ENCODE measurements at places on chromosomes 5 and 9. TPM values are rescaled to one million over a fixed set of nuclear protein-coding genes. Genes with fewer than 3 reads are reported as not detected.

The CCNO gene
- not detected for total RNA-seq

DNA sequence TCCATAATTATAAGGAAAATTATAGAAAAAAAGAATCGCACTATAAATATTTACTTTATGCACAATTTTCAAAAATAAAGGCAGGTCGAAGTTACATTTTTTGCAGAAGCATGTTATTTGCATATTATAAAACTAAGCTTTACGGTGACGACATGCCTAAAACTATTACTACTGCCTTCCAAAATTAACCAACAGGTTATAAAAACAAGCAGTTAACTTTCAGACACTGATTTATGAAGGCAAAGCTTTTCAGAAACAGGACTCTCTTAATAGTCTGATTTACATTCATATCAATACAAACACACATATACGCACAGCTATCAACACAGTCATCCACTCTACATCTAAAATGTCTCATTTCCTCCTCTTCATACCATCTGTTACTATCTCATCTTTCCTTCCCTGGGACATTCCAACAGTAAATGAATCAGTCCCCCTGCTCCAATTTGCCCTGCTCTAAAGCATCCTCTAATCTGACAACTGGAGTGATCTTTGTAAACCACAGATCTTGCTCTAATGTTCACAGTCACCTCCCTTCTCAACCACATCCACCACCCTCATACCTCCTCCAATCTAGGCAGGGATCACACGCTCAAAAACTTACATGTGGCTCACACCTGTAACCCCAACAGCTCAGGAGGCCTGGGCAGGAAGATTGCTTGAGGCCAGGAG, 21.6 kb downstream of the FBXW11 start:
- H3K4me3 ChIP-seq: no peak overlapping the region
- no peaks in the 10 kb centered on the region for H3K27me3 ChIP-seq

DNA sequence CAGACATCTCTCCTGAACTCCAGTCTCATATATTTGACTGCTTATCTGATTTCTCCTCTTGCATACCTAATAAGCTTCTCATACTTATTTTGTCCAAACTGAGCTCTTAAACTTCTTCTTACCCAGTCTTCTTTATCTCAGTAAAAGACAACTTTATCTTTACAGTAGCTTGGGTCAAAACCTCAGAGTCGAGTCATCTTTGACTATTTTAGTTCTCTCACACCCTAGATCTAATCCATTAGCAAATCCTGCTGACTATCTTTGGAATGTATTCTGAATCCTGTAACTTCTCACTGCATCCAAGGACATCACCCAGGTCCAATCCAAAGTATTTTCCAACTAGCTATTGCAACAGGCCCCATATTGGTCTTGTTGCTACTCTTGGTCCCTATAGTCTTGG, 11.8 kb upstream of the JAK2 start:
- no peaks in the 10 kb centered on the region for H3K27me3 ChIP-seq
- no peaks in the 10 kb centered on the region for H3K36me3 ChIP-seq
- no peak overlapping the region for H3K27ac ChIP-seq
- H3K4me3 ChIP-seq: no peak overlapping the region
- H3K4me1 ChIP-seq: peaks cover 19% of the 10 kb centered on the region

DNA sequence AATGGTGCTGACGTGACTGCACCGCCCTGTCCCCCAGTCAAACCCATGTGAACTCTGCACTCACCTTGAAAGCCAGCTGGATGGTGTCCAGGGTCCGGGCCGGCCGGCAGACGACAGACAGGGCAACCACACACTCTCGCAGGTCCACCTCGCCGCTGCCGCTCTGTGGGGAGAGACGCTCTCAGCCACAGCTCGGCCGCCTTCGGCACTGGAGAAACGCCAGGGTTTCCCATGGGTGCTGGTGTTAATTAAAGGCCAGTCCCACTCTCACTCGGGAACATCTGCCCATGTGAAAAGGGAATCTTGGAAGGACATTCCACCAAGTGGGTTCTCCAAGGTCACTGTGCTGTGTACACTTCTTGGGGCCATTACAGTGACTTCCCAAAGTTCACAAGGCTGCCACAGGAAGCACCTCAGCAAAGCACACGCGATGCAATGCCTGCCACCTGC, 25.5 kb upstream of the SLC6A3 start:
- H3K27me3 ChIP-seq: no peaks in the 10 kb centered on the region
- no peak overlapping the region for H3K4me3 ChIP-seq
- no peak overlapping the region for H3K27ac ChIP-seq
- no peak for DNase-seq

- H3K4me3 ChIP-seq: no peak overlapping the region
- no peaks in the 10 kb centered on the region for H3K4me1 ChIP-seq
- no peak for DNase-seq
- no peaks in the 10 kb centered on the region for H3K36me3 ChIP-seq
- no peak overlapping the region for H3K27ac ChIP-seq
Observed at GRCh38 chr9:86039991-86040860, 59.1 kb downstream of the GOLM1 start.

GRCh38 chr9:125176636-125177035, 13.0 kb downstream of the PPP6C start:
- no peak overlapping the region for H3K27ac ChIP-seq
- no peaks in the 10 kb centered on the region for H3K27me3 ChIP-seq
- DNase-seq: no peak
- H3K36me3 ChIP-seq: peaks cover 7% of the 10 kb centered on the region
- peaks cover 26% of the 10 kb centered on the region for H3K4me1 ChIP-seq
- H3K4me3 ChIP-seq: no peak overlapping the region
